ENCODE measurements at places on chromosomes 11 and 22.

- no peak for DNase-seq
These were observed 4.4 kb downstream of the HINFP start for GRCh38 chr11:119125821-119126220.

DNA sequence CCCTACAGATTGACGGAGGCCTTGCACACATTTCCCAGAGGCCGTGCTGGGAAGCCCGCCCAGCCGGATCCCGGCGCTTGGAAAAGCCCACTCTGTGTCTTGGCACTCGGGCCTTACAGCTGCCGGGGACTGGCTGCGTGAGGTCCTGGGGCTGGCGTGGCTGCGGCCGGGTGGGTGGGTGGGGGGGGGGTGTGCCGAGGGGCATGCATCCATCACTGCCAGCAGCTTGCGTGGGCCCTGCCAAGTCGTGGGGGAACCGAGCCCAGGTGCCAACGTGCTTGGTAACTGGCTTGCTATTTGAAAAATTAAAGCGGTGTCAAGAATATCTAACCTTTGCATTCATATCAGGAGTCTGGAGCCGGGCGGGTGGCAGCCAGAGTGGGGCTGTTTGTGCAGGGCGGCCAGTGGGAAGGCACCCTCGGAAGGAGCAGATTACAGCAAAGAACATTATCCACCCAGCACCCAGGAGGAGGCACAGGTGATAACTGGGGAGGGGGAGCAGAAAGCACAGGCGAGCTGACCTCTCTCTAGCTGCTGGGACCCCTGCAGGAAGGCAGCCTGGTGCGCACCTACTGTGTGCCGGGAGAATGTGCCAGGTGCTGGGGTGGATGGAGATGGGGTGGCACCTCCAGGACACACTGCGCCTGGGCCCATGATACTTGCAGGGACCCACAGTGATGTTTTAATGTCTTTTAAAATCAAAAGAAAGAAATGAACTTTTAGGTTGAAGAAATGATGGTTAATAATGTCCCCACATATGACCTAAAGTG is 28.5 kb upstream of the SMIM38 start:
- no peak for DNase-seq

DNA sequence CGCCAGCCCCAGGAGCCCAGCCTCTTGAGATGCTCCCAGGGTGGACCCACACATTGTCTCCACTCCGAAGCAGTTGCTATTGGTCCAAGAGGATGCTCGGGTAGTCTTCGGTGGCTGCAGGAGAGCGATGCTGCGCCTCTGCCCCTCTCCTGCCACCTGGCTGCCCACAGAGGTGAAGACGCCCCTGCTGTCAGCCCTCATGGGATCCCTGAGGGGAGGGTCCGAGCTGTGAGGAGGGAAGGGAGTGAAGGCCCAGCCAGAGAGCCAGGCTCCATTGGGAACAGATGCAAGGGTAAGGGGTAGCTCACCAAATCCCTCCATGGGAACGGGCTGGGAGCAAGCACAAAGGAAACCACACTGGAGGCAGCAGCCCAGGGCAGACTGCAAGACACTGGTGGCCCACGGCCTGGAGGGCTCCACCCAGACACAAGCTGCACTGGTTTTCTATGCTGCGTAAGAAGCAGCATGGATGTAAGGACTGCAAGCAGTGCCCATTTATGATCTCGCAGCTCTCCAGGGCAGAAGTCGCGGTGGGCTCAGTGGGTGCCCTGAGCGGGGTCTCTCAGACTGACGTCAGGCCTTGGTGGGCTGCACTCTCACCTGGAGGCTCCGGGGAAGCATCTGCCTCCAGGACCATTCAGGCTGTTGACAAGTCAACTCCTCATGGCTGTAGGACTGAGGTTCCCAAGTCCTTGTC is 15.7 kb downstream of the TSPAN32 start:
- no peak for DNase-seq

GRCh38 chr22:30325065-30325720 is 1.5 kb downstream of the TBC1D10A start:
- DNase-seq = no peak

- DNase-seq = no peak
These were observed 681.6 kb downstream of the TBC1D22A start for GRCh38 chr22:47443836-47444745.

GRCh38 chr11:32400196-32400595 is 35.1 kb downstream of the WT1 start:
- DNase-seq = no peak

DNA sequence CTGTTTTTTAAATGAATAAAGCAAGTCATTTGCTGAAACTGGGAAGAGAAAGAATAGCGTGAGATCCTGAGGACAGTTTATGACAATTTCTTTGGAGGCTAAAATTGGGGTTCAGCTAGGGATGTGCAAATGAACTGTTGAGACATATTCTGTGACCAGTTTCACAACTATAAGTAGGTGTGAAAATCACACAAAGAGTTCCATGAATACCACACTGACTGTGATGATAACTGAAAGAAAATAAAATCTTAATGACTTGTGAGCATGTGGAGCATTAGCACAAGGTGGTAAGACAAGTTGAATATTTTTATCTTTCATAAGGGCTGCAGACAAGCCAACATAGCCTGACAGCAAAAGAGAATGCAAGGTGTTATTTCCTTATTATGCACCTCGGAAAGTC is 61.1 kb upstream of the PDGFD start:
- no peak for DNase-seq

- DNase-seq = no peak
These were observed 194.4 kb downstream of the CTTN start for GRCh38 chr11:70592641-70593165.

- DNase-seq = no peak
These were observed 26.2 kb upstream of the GAL start for GRCh38 chr11:68658097-68658496.

DNA sequence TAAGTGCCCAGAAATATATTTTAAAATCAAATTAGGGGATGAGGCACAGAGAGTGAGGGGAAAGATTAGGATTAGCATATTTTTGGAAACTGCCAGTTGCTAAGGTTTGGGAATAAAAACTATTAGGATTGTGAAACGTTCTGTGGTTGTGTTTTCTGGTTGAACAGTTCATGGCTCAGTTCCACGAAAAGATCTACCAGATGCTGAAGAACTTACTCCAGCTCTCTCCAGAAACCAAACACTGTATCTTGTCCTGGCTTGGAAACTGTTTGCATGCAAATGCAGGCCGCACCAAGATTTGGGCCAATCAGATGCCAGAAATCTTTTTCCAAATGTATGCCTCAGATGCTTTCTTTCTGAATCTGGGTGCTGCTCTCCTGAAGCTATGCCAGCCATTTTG is 15.3 kb downstream of the UBE4A start:
- DNase-seq = no peak

GRCh38 chr11:72236774-72237111 is 7.2 kb downstream of the PHOX2A start:
- no peak for DNase-seq

GRCh38 chr22:26286091-26286820 is 117.0 kb downstream of the SEZ6L start:
- no peak for DNase-seq

DNA sequence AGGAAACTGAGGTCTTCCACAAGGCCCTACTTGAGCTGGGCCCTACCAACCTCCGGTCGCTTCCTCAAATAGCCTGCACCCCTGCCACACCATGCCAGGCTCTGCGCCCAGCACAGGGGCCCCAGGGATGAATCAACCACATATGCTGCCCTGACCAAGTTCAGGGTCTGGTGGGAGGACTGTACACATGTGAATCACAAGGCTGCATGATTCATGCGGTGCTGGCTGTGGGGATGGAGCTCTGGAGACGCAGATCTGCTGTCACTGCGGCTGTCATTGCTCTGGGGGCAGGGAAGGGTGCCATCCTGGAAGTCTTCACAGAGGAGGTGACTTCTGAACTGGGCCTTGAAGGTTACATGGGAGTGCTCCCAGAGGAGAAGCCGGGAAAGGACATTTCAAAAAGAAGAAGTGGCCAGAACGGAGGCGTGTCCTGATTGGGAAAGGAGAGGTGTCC is 21.5 kb downstream of the CYTH4 start:
- DNase-seq = peak; percentile 78

DNA sequence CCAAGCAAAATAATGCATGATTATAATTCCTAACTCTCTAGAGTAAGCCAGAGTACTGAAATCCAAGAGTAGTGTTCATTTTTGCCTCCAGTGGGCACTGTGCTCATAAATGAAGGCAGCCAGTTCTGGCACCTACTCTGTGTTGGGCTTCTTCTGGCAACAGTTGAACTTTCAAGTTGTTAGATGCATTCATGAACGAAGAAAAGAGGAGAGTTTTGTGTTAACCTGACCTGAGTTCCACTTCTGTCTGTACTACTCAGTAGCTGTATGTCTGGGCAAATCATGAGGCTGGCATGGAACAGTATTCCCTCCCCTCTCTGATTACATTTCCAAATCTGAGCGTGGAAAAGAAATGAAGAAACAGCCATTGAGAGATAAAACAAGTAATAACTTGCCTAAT is 20.3 kb upstream of the TENM4 start:
- DNase-seq = no peak

Data from activated naive CD8-positive, alpha-beta T cell treated with anti-CD3 and anti-CD28 coated beads for 36 hours (primary cell).